Stimulated activated CD8-positive, alpha-beta memory T cell treated with anti-CD3 and anti-CD28 coated beads, Interleukin-15, amount 100 ng/mL, for 24 hours (primary cell): ENCODE measurements at places on chromosomes 5 and 9.
A peak's percentile ranks its signal among the peaks of the same experiment; 100 is the strongest.

DNA sequence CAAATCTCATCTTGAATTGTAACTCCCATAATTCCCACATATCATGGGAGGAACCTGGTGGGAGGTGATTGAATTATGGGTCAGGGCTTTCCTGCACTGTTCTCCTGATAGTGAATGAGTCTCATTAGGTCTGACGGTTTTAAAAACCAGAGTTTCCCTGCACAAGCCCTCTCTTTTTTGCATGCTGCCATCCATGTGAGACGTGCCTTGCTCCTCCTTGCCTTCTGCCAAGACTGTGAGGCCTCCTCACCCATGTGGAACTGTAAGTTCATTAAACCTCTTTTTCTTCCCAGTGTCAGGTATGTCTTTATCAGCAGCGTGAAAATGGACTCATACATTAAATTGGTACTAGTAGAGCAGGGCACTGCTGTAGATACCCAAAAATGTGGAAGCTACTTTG is 22.4 kb upstream of the KDM4C start:
- DNase-seq: no peak

DNA sequence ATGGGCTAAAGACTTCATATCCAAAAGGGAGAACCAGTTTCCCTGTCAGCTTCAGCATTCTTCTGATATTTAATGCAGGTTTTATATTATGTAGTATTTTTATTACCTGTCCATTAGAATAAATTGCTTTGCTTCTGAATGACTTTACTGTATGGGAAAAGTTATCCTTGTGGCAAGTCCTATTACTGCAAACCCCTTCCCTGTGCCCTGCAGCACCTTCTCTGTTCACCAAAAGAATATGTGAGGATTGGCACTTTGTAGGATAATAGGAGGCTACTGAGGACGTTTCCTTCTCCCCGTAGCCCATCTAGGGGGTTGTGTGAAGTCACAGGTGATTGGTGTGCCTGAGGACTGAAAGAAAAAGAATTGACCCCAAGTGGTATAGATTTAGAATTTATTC is 296.1 kb downstream of the KDM4C start:
- no peak for DNase-seq

DNA sequence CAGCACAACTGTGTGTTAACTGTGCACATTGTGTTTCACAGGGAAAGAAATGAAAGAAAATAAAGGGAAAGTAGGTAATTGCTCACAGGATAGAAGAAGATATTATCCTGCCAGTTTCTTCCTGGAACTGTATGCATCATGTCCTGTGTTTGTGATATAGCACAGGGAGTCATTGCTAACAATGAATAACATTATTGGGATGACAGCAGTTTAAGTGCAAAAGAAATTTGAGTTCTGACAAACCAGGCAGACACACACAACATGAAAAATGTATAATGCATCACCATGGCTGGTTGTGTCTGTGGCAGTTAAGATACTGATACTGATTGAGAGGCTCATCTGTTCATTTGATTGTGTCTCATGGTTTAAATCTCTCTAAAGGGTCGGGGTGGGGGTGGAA is 145.4 kb downstream of the SPATA31D1 start:
- no peak for DNase-seq

GRCh38 chr5:118703241-118703640 is 285.1 kb downstream of the DTWD2 start:
- DNase-seq: no peak

- DNase-seq: no peak
These were observed 168.3 kb downstream of the COL23A1 start for GRCh38 chr5:178421699-178422399.

GRCh38 chr9:137739371-137740309 is 120.8 kb downstream of the EHMT1 start:
- DNase-seq: no peak

DNA sequence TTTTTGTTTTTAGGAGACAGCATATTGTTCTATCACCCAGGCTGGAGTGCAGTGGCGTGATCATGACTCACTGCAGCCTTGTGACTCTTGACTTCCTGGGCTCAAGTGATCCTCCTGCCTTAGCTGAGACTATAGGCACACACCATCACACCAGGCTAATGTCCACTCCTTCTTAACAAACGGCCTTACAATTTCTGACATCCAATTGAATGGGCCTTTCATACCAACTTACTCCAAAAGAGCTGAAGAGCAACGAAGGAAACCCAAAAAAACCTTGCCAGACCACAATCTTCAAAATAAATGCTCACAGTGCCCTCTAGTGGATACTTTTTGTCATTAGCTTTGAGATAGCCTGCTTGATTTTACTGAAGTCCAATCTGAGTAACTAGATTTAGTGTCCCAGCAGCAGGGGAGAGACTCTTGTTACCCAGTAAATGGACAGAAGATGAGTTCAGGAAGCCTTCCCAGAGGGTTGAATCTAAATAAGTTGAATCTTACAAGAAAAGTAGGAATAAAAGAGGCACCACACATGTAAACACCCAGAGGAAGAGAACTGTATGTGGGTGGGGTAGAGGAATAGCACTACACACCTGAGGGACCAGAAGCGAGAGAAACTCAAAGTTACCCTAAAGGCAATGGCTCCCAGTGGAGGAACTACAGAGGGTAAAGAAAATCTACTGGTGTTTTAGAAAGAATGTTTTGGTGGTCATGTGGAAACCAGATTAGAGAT is 9.3 kb downstream of the ZNF622 start:
- no peak for DNase-seq

DNA sequence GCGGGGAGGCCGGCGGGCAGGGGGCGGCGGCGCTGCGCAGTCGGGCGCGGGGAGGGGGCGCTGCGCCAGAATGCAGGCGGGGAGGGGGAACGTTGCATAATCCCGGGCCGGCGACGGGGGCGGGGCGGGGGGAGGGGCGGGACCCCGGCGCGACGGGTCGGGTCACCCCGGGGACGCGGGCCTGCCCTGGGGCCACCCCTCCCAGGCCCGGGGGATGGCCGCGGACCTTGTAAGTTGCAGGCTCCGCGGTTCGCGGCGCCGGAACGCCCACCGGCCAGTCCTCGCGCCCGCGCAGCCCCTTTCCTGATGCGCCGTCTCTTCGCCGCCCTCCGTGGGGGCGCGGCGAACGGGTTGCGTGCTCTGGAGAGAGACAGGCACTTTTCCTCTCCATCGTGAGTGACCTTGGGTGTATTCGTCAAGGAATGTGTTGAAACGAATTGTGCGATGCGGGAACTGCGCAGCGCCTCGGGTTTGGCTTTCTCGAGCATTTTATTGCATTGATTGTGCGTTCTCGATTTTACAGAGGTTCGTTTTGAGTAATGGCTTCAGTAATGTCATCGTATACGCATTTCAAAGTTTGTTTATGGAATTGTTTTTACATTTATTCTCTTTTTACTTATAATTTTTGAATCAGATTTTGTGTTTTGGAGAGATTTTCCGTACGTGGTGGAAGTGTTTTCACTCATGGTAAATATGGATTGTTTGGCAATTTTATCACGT is 802 bp downstream of the SPIN1 start:
- peak; percentile 10 for DNase-seq

DNA sequence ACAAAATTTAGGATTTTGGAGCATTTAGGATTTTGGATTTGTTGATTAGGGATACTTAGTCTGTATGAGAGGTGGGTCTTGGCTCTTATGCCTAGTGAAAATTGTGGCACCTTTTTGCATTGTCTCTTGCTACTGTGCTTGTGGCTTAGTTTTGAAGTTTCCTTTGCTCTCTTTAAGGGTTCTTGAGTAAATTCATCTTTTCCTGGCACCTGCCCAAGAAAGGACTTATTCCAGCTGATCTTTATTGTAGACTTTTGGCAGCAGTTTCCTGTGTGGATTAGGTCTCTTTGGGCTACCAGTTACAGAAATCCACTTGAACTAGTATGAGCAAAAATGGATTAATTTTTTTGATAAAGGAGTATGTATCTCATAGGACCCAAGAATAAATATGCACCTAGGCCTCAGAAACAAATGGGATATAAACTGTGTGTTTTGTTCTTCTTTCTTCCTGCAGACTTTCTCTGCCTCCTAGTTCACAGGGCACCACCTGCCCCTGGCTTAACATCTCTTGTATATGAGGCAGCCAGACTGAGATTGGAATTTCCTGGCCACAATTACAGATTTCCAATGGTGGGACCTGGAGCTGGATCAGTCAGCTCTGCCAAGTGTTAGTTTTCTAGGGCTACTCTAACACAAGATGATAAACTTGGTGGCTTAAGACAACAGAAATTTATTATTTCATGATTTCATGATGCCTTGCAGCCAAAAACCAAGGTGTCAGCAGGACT is 44.6 kb downstream of the FOCAD start:
- DNase-seq: no peak

- DNase-seq: no peak
These were observed 5.7 kb downstream of the WHRN start for GRCh38 chr9:114499528-114499927.

GRCh38 chr5:124869426-124870033 is 123.1 kb upstream of the ZNF608 start:
- no peak for DNase-seq

DNA sequence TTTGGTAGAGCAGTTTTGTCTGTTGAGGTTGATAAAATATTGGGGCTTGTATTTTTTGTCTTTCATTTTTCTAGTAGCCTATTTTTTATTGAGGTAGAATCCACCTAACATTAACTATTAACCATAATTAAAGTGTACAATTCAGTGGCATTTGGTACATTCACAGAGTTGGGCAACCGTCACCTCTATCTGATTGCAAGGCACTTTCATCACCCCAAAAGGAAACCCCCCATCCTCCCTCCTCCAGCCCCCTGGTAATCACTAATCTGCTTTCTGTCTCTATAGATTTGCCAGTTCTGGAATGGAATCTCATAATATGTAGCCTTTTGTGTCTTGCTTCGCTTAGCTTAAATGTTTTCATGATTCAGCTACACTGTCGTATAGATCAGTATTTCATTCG is 55.5 kb upstream of the DMRT3 start:
- no peak for DNase-seq

DNA sequence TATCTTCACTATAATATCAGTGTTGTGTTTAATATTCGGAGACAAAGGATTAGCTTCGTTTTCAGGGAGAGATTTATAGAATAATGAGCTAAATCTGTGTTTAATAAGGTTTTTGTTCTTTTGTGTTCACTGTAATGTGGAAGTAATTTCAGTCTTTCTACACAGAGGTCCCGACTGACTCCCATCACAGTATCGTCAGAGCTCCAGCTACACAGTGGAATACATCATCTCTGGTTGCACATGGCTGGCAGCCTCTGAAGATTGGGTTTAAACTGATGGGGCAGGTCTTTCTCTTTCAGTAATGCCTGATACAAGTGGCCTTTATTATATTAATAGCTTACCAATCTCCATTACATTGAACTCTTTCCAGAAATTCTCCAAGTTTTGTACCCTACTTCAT is 736.7 kb upstream of the RIOK2 start:
- no peak for DNase-seq

DNA sequence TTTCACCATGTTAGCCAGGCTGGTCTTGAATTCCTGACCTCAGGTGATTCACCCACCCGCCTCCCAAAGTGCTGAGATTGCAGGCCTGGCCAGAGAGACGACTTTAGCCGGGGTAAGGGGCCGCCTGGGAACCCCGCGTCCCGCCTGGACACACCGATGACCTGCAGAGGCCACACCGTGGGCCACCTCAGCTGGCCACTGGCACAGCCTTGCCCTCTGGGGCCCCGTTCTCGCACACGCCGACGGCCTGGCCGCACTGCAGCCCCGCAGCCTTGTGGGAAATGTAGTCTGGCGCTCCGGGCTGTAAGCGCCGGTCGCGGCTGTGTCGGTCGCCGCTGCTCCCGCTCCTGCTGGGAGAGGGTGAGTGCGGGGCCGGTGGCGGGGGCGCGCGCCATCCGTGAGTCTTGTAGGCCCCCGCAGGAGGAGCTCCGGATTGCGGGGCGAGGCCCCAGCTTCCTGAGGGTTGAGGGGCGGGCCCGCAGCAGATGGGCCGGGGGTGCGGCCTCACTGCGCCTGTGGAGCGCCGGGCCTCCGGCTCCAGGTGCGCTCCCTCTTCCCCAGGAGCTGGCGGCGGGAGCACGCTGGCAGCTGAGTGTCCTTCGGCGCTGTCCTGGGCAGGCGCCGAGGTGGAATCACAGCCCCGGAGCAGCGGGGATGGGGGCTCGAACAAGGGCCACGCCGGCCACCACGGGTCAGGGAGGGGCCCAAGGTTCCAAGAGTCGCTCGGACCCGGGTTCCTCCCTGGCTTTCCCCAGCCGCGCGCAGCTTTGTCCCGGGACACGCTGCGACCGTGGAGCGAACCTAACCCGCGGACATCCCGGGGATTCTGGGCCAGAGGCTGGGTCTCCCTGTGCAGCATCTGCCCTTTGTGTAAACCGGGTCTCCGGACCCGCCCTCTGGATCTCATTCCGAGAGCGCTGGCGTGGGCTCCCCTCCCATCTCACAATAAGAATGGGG is at the start of gene ZFP2:
ZFP2 (plus strand) TSS at position 299 of the 957 bp plus-strand sequence. CDS start 35,401 bp downstream, outside the sequence.
- no peak for DNase-seq

- no peak for DNase-seq
These were observed 878.3 kb downstream of the TLE1 start for GRCh38 chr9:80811003-80811402.

DNA sequence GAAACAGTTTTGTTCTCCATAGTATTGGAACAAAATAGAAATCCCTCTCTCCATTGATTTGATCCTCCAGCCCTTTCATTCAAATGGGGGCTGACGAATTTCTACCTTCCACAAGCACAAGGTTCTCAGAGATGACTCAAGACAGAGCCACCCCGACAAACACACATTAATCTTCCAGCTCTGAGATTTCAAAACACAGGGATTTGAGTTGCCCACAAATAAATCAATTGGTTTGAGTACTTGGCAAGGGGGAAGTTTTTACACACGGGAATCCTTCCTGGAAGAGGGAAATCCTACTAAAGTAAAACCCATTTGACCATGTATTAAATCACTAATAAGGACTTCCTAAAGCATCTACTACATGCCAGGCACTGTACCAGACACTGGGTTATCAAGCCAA is 5.4 kb downstream of the ADRA1B start:
- no peak for DNase-seq

- peak; percentile 8 for DNase-seq
These were observed 19.6 kb upstream of the TMEM252 start for GRCh38 chr9:68560071-68560844.
